ENCODE measurements at places on chromosomes 2 and 18. TPM values are rescaled to one million over a fixed set of nuclear protein-coding genes. Genes with fewer than 3 reads are reported as not detected.

GRCh38 chr2:226705965-226706364 lies 93.7 kb downstream of the IRS1 start:
- H3K36me3 ChIP-seq, result no peaks in the 10 kb centered on the region
- no peaks in the 10 kb centered on the region for H3K27me3 ChIP-seq
- H3K4me1 ChIP-seq, result no peaks in the 10 kb centered on the region
- no peak overlapping the region for H3K4me3 ChIP-seq
- no peak for DNase-seq

DNA sequence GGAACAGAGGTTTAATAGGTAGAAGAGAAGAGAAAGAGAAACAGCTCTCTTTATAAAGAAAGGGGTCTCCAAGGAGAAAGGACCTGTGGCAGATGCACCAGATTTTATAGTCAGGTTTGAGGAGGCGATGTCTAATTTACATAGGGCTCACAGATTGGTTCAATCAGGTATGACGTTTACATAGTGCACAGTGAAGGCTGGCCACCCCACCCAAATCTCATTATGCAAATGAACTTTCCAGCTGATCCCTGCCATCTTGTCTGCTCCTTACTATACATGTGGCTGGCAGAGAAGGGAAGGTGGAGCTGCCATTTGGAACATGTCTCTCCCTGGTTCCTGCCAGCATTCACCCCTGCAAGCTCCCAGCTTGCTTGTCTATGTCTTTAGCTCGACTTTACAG lies 557.8 kb downstream of the SUCLG1 start:
- no peak overlapping the region for H3K4me3 ChIP-seq
- H3K36me3 ChIP-seq, result no peaks in the 10 kb centered on the region
- no peaks in the 10 kb centered on the region for H3K4me1 ChIP-seq

DNA sequence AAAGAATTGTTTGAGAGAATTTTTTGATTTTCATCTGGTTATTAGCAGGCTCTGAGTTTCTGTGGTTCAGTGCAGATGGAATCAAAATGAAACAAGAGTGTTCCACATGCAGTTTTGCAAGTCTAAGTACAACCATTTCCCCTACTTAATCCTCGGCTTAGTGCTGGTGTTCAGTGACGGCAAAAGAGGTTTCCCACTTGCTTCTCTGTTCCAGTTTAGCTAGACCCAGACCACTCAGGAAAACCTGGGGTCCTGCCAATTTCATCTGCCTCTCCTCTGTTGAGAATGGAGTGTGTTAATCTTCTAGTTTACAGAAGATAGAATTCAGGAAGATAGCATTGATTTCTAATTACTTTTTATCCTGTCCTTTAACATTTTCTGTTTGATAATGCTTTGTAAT lies 996.2 kb upstream of the FANCL start:
- H3K36me3 ChIP-seq, result no peaks in the 10 kb centered on the region
- H3K4me1 ChIP-seq, result no peaks in the 10 kb centered on the region
- no peak overlapping the region for H3K4me3 ChIP-seq
- no peak overlapping the region for H3K27ac ChIP-seq
- H3K27me3 ChIP-seq, result no peaks in the 10 kb centered on the region

DNA sequence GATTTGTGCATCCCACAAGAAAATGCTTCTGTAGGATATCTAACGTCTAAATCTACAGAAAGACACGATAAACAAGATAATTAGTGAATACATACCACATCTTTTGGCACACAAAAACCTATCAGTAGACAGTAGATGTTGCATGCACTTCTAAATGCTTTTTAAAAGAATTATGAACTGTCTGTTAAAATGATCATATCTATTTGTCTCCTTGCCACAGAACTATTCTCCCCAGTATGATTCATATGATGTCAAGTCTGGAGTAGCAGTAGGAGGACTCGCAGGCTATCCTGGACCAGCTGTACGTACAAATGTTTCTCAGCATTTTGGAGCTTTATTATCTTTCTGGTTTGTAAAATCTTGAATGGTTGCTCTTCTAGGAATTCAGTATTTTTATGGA lies 12.7 kb downstream of the COL3A1 start:
- peak overlapping the region; percentile 16 for H3K27ac ChIP-seq
- no peak overlapping the region for H3K4me3 ChIP-seq
- no peaks in the 10 kb centered on the region for H3K27me3 ChIP-seq
- H3K4me1 ChIP-seq, result no peaks in the 10 kb centered on the region

GRCh38 chr2:217643789-217644301 lies 358.9 kb downstream of the TNS1 start:
- H3K27ac ChIP-seq, result no peak overlapping the region
- peaks cover 11% of the 10 kb centered on the region for H3K4me1 ChIP-seq
- no peaks in the 10 kb centered on the region for H3K27me3 ChIP-seq
- peak; percentile 39 for DNase-seq

GRCh38 chr2:215637651-215638050 lies 201.8 kb upstream of the FN1 start:
- H3K36me3 ChIP-seq, result no peaks in the 10 kb centered on the region
- DNase-seq, result no peak
- no peaks in the 10 kb centered on the region for H3K27me3 ChIP-seq
- no peak overlapping the region for H3K27ac ChIP-seq

The GAL3ST2 gene
- total RNA-seq, result not detected

GRCh38 chr18:79195716-79196683 lies 126.8 kb downstream of the ATP9B start:
- H3K27me3 ChIP-seq, result no peaks in the 10 kb centered on the region
- H3K36me3 ChIP-seq, result no peaks in the 10 kb centered on the region
- H3K4me1 ChIP-seq, result peaks cover 5% of the 10 kb centered on the region
- H3K4me3 ChIP-seq, result no peak overlapping the region
- DNase-seq, result no peak

The PJVK gene
- total RNA-seq, result 1.8 TPM

- no peaks in the 10 kb centered on the region for H3K4me1 ChIP-seq
- no peak overlapping the region for H3K27ac ChIP-seq
- no peaks in the 10 kb centered on the region for H3K36me3 ChIP-seq
- DNase-seq, result no peak
Measured at GRCh38 chr2:164935118-164936101, 19.9 kb downstream of the SLC38A11 start.

The RNF144A gene
- 4.9 TPM for total RNA-seq

DNA sequence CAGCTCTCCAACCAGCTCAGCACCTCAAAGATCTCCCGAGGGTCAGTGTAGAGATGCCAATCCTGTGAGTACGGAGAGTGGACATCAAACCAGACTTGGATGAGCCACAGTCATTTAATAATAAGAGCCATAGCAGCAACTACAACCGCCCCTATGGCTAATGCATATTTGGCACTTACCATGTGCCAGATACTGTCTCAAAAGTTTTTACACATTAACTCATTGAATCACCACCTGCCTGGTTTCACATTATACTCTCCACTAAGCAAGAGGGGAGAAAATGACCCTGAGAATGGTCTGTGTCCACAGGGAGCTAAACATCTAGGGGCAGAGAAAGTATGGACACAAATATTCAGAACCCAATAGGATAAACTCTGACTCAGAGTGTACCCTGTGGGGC lies 2.6 kb downstream of the CNPPD1 start:
- H3K36me3 ChIP-seq, result peaks cover 37% of the 10 kb centered on the region
- peaks cover 18% of the 10 kb centered on the region for H3K4me1 ChIP-seq
- no peak for DNase-seq
- no peak overlapping the region for H3K4me3 ChIP-seq

DNA sequence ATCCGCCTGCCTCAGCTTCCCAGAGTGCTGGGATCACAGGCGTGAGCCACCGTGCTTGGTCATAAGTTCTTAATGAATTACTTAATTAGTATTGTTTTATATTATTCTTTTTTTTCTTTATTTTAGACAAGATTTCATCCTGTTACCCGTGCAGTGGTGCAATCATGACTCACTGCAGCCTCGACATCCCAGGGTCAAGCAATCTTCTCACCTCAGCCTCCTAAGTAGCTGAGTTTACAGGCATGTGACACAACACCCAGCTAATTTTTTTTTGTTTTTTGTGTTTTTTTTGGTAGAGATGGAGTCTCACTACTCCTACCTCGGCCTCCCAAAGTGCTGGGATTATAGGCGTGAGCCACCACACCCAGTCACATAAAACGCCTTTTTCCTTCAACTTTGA lies 17.3 kb downstream of the C2orf42 start:
- H3K36me3 ChIP-seq, result no peaks in the 10 kb centered on the region
- H3K4me1 ChIP-seq, result no peaks in the 10 kb centered on the region
- DNase-seq, result no peak
- H3K27me3 ChIP-seq, result no peaks in the 10 kb centered on the region
- no peak overlapping the region for H3K4me3 ChIP-seq

GRCh38 chr2:60313470-60314172 lies 239.8 kb downstream of the BCL11A start:
- H3K27me3 ChIP-seq, result no peaks in the 10 kb centered on the region
- no peak overlapping the region for H3K4me3 ChIP-seq
- H3K4me1 ChIP-seq, result peaks cover 9% of the 10 kb centered on the region
- DNase-seq, result no peak

Data from gastrocnemius medialis (tissue), 4 donors.